ENCODE measurements at places on chromosomes 6 and 20.

DNA sequence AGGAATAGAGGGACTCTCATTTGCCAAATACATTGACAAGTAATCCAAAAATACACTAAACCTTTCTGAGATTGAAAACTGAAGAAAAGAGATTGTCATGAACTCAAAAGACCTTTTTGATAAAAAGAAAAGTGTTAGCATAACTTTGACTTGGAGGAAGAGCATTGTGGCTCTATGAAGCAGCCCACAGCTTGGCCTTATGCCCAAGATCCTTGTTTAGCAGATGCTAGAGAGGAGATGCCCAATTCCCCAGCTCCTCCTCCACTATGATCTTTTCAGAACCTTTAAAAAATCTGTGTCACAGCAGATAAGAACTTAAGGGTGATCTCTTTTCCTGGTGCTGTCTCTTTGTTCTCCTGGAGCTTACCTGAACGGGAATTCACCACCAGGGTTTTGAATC is 35.8 kb upstream of the IGF2R start:
- no peak for DNase-seq

- DNase-seq, result no peak
These were observed 79.3 kb downstream of the COL12A1 start for GRCh38 chr6:75126518-75126917.

DNA sequence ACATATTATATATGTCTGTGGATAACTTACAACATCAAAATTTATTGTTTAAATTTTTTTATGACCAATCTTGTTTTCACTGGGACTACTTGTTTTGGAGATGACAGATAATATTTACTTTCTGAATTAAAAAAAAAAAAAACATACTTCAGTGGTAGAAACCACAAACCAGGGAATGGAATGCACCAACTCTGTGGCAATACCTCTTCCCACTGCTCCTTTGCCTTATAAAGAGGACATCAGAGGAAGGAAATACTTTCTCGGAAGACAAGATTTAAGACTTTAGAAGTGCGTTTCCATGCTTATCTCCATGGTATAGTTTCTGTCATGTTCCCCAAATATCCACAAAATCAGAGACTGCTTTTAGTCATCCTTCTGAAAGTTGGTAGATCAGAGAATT is 1241.1 kb upstream of the EYS start:
- no peak for DNase-seq

DNA sequence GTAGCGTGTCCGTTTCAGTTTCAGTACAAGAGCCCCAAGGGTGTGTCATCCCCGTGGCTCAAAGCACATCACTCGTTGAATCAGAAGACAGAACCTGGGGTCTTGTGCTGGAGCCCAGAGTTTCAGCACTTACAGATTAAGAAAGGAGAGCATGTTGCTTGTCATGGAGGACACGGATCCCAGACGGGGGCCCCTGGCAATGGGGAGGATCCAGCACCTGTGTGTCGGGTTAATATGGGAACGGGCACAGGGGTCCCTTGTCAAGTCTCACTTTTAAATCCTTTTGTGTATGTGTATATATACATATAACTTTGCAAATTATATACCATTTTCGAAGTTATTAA is 23.4 kb downstream of the THBS2 start:
- no peak for DNase-seq

DNA sequence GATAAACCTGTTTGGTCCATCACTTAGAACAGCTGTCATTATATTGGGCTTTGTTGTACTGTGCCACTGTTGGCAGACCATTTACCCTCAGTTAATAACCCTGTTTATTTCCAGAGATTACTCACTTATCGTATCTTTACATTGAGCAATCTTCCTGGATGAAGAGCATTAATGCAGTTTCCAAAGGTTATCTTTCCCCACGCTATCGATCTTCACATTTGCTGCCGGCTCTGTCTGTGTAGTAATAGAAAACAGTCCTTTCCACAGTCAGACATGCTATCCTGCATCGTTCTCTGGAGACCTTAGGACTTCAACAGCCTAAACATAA is 27.4 kb downstream of the GHRH start:
- no peak for DNase-seq

DNA sequence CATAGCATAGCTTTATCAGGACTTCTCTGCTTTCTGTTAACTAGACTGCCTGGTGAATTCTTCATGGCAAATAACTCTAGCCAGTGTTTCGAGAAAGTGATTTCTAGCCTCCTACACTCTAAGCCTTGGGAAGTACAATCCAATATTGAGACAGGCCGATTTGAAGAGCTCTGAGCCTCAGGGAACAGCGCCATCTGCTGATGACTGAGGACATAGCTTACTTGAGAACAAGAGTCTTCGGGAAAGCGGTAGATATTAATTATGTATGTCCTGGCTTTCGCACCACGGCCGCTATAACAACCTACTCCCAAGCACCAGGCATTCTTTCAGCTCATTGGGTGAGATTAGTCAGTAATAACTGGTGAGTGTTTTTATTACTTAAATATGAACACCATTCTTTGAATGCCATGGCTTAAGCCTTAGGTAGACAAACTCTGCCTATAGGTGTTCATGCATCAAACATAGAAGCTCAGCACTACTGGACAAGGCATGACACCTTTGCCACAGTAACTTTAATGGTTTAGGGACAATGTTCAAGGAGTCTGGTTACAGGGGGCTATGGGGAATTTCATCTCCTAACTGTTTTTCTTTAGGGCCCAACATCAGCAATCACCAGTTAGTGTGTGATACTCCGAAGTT is 518.6 kb downstream of the BMP2 start:
- peak; percentile 68 for DNase-seq

DNA sequence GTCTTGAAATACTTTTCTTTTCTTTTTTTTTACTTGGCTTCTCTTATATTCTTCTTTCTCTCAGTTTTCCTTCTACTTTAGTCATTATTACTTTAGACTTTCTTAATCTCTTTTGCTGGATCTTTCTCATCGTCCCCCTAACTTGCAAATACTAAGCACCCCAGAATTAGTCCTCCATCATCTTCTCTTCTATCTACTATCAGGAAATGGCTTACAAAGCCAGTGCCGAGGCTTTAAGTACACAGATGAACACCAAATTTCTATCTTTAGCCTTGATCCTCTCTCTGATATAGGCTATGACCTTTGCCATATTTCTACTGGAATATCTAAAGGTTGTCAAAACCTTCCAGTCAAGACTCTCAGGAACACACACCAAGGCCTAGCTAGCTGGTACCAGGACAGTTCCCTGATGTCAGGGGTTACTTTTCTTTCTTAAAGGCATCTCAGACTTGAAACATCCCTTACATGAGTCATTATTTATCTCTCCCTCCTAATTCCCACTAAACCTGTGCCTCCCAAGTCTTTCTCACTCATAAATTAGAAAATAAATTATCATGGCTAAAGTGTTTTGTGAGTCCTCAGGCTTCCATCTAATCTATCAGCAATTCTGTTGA is 278.6 kb upstream of the TCF21 start:
- DNase-seq, result no peak

GRCh38 chr20:47753576-47754387 is 31.5 kb downstream of the SULF2 start:
- no peak for DNase-seq

GRCh38 chr6:154602708-154603107 is 92.2 kb upstream of the CNKSR3 start:
- no peak for DNase-seq

DNA sequence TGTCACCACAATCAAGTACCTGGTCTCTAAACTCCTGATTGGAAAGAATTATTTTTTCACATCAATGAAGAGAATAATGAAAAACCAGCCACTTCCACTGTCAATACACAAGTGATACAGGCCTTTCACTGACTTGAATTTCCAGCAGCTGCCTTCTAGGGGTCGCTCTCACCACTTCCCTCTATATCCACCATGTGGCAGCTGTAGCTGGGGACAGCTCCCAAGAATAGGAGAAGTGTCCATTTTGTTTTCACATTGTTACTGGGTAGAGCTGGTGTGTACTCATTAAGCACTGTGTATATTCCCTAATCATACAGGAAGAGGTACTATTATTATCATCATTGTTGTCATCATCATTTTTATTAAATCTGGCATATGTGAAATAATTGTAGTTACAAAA is 438.4 kb upstream of the SPTLC3 start:
- peak; percentile 1 for DNase-seq

DNA sequence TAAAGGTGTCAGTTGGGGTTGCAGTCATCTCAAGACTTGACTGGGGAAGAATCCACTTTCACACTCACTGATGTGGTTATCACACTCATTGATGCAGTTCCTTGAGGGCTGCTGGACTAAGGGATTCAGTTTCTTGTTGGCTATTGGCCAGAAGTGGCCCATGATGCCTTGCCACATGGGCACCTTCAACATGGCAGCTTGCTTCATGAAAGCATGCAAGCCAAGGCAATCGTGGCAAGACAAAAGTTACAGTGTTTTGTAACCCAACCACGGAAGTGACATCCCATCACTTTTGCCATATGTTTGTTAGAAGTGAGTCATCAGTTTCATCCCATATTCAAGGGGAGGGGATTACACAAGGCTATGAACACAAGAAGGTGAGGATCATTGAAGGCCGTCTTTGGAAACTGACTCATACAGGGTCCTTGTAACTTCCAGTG is 3.8 kb upstream of the RANBP9 start:
- DNase-seq, result no peak

DNA sequence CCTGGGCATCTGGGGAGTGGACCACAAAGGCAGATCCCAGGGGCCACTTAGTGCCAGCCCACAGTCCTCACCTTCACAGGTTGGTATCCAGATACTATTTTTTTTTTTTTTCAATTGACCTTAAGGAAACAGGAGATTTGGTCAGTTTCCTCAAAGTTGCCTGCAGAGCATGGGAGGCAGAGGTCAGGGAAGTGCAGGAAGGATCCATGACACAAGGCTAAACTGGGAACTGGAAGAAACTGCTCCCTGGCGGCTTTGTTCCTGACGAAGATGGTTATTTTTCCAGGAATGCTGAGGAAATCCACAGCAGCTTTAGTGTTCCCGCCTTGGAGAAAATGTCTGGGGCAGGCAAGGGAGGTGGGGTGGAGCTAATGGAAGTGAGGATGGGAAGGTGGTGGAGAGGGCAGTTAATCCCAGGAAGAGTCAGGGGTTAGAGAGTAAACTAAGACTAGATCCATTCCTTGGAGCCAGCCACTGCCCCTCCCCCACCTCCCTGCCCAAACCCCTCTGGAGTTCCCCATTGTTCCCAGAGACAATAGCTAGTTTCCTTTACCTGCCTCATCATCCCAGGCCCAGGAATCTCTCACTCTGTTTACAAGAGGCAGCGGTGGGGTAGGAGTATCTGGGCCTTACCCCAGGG is 14.3 kb upstream of the MYMX start:
- no peak for DNase-seq

- DNase-seq, result no peak
These were observed 6.3 kb upstream of the PRR18 start for GRCh38 chr6:166314454-166314853.

DNA sequence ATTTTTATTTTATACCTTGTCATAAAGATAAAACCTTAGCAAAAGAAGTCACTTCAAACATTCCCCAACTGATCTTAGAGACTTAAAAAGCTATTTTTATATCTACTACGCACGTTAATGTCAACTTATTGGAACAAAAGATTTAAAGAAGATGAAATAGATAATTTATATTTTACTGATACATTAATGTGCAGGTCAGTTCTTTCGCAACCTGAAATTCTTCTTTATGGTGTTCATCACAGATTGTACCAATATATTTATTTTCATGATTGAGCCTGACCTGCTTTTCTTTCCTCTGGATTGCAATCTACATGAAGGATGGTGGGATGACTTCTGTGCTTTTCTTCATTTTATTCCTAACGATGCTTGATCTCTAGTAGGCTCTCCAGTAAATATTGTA is 596.3 kb downstream of the PHF3 start:
- no peak for DNase-seq

- DNase-seq, result no peak
These were observed 321.9 kb upstream of the CDH4 start for GRCh38 chr20:60930023-60930790.

DNA sequence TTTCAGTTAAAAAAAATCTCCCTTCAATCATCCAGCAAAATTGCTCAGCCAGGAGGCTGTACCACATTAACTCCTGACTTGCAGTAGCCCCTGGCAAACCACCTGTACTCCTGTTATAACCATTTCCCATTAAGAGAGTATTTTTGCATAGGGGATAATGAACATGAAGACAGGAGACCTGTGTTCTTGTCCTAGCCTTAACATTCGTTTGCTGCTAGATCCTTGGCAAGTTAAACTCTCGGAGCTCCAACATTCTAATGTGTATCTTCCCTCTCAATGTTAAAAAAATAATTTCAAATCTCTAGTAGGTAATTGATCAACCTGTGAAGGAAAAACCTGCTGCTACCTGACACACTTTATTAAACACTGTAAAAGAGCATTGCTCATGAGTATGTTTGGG is 8.4 kb upstream of the TMEM200A start:
- DNase-seq, result no peak

- DNase-seq, result no peak
These were observed 225.9 kb upstream of the CITED2 start for GRCh38 chr6:139600343-139600742.

GRCh38 chr6:26335631-26336323 is 29.2 kb upstream of the BTN3A2 start:
- no peak for DNase-seq

DNA sequence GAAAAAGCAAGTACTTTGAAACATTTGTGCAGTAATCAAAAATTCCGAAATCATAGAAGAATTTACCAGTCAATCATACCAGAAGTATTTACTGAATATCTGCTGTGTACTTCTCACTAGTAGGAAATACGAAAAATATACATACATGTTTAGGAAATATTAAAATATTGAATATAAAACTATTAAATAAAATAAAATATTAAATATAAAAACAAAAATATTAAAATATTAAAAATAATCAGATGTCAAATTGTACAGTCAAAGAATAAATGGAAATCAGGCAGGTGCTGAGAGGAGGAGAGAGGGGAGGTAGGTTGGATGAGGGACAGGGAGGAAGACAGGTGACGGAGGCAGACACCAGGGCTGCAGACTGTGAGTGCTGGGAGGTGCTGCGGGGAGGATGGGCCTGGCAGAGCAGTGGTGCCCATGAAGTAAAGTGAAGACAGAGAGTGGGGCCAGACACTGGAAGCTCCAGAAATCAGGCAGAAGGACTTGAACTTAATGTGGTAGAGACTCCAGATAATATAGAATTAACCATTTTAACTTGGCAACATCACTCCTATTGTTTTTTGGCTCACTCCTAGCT is 55.9 kb downstream of the PRKN start:
- no peak for DNase-seq

GRCh38 chr20:14512839-14513238 is 175.4 kb upstream of the FLRT3 start:
- no peak for DNase-seq

DNA sequence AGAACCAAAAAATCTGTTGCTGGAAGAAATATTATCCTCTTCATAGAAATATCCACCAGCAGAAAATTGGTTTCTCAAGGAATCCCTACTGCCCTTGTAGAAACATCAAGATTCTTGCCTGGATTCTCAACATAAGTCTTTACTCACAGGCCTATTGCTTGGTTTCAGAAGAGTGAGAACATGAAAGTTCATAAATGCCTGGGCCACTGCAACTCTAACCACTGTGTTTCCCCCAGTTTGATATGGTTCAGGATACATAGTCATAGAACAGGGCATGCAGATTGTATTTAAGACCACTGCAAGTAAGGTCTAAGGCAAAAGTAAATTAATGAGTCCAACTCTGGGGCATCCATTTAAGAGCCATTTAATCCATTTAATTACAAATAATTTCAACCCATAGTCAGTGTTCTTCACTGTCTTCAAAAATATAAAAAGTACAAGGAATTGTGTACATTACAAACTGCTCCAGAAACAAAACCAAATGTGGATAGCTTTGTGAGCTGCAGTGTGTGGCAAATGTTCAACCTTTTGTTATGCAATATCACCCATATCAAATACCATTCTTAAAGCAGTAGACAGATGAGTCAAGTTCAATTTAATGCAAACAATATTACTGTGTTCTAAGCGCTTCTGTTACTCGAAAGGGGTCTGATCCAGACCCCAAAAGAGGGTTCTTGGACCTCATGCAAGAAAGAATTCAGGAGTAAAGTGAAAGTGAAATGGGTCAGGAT is 83.3 kb downstream of the OPRM1 start:
- DNase-seq, result no peak

Data from hematopoietic multipotent progenitor cell treated with erythropoietin and hydrocortisone succinate and interleukin-3 and kit ligand, for 8 days (in vitro differentiated cells).